ENCODE measurements at places on chromosomes 5 and 9.

GRCh38 chr5:176694631-176695030, 47.3 kb downstream of the TSPAN17 start:
- no peak for DNase-seq

- no peak for DNase-seq
These were observed 4.5 kb downstream of the CCNH start for GRCh38 chr5:87408204-87408603.

DNA sequence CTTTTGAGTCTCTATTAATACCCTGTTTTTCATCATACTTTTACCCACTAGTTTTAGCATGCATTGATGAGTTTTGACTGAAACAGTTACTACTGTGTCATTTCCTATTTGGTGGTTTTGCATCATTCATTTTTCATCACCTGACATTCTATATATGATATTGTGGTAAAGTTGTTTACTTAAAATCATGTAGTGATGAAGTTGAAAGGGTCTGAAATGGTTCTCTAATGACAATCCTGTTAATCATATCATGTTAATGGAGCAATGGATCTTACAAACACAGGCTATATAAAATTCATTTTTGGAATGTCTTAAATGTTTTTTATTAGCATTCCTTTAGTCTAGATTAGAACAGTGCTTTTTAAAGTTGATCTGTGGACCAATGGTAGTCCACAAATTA, 84.1 kb downstream of the ERBIN start:
- DNase-seq, result peak; percentile 3

- DNase-seq, result no peak
These were observed 231.7 kb upstream of the CDH12 start for GRCh38 chr5:23084815-23085214.

GRCh38 chr5:169302491-169303118, 1.7 kb upstream of the SLIT3 start:
- peak; percentile 79 for DNase-seq

DNA sequence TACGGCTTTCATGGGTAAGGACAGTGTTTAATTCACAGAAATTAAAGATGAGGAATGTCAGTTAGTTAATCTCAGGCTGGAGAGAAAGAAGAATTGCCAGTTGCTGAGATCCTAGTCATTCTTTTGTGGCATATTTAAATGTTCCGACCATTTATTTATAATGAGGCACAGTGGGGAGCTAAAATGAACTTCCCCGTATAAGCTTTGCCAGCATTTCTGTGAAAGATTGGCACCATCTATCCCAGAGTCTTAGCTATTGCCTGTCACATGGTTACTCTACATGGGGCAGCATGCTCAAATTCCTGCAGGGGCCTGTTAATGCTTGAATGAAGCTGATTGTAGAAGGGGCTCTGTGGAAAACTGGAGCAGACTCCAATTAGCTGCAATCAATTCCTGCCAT, 314.1 kb downstream of the PRELID2 start:
- DNase-seq, result no peak

- DNase-seq, result no peak
These were observed 14.2 kb upstream of the PHYKPL start for GRCh38 chr5:178246624-178247279.

DNA sequence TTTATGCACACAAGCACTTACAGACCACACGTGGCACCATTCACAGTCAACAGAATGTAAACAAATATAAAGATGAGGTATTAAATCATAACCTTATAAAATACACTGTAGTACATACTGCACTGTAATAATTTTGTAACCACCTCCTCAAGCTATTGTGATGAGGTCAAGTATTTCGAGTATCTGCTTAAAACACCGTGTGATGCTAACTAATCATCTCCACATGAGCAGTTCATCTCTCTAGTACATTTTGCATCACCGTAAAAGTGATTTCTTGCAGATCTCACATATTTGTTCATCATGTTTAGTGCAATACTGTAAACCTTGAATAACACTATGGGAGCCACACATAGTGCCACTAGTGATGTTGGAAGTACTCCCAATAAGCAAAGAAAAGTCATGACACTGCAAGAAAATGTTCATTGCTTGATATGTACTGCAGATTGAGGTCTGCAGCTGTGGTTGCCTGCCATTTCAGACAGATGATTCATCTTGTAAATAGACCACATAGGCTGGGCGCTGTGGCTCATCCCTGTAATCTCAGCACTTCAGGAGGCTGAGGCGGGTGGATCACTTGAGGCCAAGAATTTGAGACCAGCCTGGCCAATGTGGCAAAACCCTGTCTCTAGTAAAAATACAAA, 44.3 kb downstream of the FOXB2 start:
- no peak for DNase-seq

DNA sequence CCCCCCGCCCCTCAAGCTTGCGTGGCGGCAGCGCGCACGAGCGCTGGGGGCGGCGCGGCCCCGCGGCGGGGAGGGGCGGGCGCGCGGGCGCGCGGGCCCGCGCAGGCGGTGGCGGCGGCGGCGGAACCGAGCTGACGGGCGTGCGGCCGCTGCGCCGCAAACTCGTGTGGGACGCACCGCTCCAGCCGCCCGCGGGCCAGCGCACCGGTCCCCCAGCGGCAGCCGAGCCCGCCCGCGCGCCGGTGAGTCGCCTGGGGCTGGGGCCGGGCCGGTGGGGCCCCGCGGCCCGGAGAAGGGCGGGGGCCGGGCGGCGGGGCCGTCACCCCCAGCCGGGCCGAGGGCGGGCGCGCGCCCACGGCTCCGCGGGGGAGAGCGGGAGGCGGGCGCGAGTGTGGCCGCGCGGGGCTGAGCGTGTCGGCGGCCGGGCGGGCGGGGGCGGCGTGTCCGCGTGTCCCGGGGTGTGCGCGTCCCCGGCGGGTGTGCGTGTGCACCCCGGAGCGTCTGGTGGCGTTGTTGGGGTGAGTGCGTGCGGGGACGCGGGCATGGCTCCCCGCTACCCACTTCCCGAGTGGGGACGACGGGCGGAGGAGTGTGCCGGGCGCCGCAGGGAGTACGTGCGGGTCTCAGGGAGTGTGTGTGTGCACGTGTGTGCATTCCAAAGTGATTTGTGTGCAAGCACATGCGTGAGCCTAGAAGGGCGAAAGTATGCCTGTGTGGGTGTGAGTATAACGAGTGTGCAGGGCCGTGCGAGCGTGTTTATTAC, at the start of gene NEK6:
Gene NEK6, plus strand, starts transcription at position 106 of the 763 bp plus-strand sequence. CDS start 44,016 bp downstream, outside the sequence.
- DNase-seq, result peak; percentile 48
